SJSA1 (cell line): ENCODE measurements at places on chromosomes 3 and 15.

DNA sequence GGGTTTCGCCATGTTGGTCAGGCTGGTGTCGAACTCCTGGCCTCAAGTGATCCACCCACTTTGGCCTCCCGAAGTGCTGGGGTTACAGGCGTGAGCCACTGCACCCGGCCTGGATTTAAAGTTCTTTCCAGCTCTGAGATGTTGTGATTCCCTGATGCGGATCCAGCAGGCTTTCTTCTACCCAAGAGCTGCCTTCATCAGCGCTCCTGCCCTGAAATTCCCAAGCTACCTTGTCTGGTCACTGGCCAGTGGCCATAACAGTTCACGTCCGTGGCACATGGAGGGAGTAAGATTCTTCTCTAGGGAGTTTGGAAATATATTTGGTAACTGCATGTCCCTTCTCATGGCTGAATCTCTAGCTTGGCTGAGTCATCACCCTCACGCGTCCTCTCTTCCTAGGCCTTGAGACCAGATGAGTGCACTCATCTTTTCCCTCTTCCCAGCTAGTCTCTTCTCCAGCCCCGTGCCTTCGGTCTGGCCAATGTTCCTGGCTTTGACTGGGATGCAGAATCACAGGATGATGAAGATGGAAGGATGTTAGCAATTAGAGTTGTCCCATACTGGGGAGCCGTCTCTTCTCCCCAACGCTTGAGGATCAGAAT lies 29.8 kb upstream of the APOD start:
- DNase-seq = no peak

GRCh38 chr3:11415099-11415498 lies 142.9 kb downstream of the ATG7 start:
- no peak for DNase-seq

DNA sequence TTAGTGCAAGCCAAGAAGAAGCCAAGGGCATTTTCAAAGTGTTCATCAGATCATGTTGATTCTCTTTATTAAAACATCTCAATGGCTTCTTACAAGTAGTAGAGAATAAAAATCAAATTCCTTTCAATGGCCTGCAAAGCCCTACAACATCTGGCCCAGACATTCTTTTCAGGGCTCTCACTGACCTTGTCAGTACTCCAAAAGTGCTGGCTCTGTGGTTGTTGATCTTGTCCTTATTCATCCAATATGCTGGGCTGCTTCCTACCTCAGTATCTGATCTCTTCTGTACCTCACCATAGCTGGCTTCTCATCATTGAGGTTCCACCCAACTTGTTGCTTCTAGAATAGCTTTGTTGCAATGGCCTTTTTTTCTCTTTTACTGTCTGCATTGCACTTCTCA lies 74.0 kb upstream of the SAMMSON start:
- DNase-seq = no peak

GRCh38 chr15:71294911-71295602 lies 179.8 kb downstream of the THSD4 start:
- DNase-seq = peak; percentile 97

GRCh38 chr3:81643721-81644120 lies 117.7 kb downstream of the GBE1 start:
- DNase-seq = no peak

GRCh38 chr3:58572634-58573230 lies 4.5 kb downstream of the FAM107A start:
- no peak for DNase-seq
